Retina (tissue), 1 donor: ENCODE measurements at places on chromosomes 4 and X.

DNA sequence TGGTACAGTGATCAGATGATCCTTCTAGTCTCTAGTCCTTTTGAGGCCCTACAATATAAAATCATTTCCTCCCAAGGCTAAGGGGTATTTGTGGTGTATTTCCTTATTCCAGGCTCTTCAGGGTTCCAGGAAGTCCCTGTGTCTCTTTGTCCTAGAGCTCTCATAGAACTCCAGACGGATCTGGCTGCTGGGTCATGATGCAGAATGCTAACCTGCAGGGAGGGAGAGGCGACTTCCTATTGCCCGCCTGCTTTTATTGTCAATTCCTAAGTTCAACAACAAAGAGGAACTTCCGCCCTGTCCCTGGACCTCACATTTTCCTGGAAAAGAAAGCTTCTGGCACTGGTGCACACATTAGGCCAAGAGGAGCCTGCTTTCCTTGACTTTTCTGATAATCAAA, 45.9 kb upstream of the ZNF827 start:
- no peak for DNase-seq

GRCh38 chr4:100842856-100843255, 325.0 kb upstream of the EMCN start:
- DNase-seq: no peak

DNA sequence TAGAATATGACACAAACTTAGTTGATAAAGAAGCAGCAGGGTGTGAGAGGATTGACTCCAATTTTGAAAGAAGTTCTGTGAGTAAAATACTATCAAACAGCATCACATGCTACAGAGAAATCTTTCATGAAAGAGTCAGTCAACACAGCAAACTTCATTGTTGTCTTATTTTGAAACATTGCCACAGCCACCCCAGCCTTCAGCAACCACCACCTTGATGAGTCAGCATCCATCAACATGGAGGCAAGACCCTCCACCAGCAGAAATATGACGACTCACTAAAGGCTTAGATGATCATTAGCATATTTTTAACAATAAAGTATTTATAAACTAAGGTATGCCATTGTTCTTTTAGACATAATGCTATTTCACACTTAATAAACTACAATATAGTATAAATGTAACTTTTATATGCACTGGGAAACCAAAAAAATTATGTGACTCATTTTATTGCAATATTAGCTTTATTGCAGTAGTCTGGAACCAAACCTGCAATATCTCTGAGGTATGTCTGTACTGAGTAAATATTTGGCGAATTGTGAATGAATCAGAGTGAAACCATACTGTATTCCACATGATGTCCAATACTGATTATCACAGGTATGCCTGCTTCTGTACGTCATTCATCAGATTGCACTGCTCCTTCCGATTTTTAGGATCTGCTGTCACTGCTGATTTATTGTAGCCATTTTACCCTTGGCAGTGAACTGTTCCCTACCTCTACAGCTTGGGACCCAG, 11.6 kb downstream of the FRMPD4 start:
- DNase-seq: no peak

DNA sequence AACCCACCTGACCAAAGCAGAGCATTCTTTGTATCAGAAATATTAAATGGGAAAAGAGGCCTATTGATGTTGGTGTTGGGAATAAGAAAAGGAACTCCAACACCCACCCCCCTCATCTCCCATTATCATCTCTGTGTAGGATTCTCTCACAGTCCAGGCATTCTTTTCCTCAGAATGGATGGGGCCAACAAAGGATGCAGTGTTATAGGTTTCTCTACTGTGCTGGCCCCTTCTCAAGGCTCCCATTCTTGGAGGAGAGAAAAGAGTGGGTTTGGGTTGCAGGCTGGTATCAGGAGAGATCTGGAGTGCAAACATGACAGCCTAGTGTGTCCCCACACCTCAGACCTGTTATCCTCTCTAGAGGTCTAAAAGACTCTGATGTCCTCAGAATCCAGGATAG, 59.6 kb downstream of the UGT8 start:
- DNase-seq: no peak

GRCh38 chr4:80613470-80613869, 277.9 kb downstream of the CFAP299 start:
- DNase-seq: peak; percentile 9

DNA sequence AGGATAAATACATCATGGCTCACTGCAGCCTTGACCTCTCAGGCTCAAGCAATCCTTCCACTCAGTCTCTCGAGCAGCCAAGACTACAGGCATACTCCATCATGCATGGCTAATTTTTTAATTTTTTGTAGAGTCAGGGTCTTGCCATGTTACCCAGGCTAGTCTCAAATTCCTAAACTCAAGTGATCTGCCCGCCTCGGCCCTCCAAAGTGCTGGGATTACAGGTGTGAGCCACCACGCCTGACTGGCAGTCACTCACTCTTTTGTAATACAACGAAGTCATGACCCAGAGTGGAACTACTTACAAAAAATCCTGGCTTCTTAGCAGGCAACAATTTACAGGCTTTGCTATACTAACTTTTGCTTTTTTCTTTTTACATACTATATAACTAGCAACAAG, 100.7 kb upstream of the MAP3K15 start:
- no peak for DNase-seq

DNA sequence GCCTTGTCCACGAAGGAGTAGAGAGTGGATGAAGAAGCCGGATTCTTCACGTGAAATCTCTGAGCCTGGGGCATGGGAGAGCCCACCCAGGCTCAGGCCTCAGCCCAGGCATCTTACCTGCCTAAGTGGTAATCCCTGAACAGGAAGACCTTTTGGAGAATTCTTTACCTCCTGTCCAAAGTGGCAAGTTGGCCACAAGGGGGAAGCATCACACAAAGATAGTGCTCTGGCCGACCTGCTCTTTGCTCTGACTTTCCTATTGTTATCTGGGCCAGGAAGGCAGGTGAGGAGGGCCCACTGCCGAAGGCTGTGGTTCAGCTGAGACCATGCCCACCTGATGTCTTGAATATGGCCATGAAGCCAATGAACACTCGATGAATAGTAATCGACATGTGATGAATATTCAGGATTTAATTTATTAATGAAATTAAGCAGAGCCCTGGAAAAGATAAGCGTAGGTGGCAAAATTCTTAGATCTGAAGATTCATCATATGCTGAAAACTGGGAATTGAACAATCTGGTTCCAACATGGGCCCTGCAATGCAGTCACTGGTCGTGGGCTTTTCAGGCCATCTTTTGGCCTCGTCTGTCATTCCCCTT, 93.8 kb downstream of the PDGFRA start:
- DNase-seq: peak; percentile 75

DNA sequence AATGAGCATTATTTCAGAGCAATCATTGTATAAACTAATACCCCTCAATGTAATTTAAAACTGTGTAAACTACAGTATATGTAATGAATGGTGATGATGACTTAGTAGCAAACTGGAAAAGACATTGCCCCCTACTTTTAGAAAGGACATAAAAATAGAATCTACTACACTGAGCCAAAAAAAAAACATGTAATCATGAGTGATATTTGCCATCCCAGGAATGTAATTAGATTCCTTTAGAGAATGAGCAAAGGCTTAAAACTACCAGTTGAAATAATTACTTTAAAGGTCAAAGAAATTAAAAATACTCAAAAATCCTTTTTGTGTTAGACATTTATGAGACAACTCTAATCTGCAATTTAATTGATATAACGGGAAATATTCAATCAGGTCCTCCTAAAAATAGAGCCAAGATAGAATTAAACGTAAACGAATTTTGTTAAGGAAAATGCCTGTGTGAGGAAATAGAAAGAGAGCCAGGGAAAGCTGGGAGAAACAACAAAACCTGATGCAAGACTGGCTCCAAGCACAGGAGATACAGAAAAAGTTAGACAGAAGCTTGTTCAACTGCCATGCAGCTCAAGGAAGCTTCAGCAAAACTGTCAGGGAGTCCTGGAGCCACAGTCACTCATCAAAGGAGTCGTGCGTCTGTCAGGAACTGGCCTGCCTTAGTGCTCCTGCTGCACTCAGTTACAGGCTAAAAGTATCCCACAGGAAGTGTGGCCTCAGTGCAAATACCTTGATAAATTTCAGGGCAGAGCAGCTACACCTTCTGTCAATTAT, 655.7 kb upstream of the INTU start:
- DNase-seq: peak; percentile 6

GRCh38 chrX:23783589-23784469, 856 bp downstream of the SAT1 start:
- peak; percentile 14 for DNase-seq

DNA sequence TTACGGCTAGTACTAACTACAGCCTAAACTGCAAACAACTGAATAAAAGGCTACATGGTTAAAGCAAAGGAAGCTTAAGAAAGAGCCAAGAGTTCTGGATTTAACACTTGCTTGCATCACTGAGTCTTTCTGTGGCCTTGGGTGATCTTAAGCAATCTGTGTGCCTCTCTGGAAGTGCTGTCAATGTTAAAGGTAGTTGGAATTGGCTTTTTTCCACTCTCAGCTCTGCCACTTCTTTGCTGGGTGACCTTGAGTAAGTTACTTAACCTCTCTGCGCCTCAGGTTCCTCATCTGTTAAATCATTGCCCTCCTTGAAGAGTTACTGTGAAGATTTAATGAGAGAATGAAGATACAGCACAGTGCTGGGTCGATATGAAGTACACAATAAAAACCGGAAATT, 15.7 kb downstream of the SLC2A9 start:
- DNase-seq: no peak

- DNase-seq: peak; percentile 94
Observed at GRCh38 chrX:54358424-54359211, 772 bp upstream of the WNK3 start.

- no peak for DNase-seq
Observed at GRCh38 chr4:85909851-85910250, 434.9 kb downstream of the ARHGAP24 start.

DNA sequence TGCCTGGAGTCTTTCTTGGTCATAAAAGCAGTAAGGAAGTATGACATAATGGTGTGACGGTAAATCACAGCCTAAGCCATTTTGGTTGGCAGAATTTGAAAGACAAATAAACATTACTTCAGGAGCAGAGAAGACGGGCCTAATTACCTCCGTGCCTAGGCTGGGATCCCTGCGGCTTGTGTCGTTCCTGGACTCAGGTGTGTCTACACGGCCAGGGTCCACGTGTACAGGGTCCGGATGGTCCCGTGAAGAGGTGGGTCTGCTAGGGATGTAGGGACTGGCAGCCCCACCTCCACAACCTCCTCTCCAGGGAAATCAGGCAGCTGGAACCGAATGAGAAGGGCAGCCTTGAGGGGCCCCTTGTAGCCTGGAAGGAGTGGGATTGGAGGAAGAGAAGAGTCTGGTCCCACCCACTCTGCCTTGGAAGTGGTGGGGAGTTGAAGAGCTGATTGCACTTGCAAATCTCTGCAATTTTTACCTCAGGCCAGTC, 55.4 kb upstream of the PLAC1 start:
- no peak for DNase-seq

DNA sequence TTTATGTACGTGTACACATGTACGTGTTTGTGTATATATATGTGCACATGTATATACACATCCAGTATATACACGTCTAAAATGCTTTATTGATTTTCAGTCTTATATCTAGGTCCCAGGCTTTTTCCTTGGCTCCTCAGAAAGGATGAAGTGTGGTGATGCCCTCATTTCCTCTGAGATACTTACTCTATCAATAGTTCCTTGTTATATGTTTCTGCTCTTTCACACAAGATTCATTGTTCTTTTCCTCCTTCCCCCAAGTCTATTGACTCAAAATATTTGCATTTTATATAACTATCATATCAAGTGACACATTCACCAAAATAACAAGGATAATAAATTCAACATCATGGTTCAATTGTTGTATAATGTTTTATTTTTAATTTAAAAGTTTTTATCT, 359.2 kb downstream of the EPHA5 start:
- DNase-seq: no peak

DNA sequence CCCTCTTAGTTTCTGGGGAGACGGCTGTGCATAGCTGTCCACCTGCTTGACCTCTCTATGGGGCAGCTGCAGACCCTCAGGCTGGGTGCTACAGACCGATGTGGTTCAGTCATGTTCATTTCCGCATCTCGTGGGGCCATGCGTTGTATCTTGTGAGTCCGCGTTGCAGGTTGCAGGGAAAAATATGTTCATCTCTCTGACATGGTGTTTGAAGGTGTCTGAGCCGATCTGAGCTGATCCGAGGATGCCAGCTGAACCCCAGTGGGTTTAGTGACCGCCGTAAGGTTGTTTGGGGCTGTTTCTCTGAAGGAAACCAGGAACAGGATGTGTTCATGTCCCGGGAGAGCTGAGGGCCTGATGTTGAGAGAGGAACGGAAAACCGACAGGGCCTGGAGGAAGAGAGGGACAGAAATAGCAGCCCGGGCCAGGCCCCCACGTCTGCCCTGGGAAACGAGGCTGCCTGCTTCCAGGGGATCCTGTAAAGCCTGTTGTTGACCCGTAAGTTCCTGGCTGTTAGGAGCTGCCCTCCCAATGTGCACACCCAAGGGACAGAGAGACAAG, 9.8 kb upstream of the P2RY8 start:
- DNase-seq: no peak

DNA sequence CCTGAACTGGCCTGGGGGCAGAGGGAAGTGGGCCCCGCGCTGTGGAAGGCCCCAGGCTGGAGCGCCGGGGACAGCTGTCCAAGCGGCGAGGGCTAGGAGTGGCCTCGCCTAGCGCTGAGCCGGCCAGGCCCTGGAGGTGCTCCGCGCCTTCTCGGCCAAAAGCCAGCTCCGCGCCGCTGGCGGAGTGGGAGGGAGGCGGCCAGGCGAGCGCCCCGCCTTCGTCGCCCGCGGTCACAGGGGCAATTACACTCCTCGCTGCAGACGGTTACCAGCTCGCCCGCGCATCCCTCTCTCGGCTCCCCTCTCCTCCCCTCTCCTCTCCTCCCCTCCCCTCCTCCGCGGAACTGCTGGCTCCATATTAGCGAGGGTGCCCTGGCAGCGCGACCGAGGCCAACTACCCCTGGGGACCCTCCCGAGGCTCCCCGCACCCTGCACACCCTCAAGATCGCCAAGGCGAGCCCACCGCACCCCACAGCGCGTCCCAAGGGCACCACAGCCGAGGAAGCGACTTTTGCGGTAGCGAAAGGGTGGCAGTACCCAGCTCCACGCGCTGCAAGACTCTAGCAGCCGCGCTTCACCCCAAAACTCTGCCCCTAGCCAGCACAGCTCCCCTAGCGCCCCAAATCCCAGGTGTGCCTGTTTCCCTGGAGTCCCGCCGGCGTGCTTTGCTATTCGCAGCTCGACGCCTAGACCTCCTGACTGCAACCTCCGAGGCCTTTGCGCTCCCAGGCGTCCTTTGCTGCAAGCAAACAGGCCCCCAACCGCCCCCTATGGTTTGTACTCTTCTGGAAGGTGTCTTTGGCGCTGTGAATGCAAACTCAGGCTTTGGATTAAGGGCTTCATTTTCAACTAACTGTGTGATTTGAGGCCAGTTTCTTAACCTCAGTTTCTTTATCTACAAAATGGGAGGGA, 91.4 kb downstream of the BCOR start:
- DNase-seq: peak; percentile 77

DNA sequence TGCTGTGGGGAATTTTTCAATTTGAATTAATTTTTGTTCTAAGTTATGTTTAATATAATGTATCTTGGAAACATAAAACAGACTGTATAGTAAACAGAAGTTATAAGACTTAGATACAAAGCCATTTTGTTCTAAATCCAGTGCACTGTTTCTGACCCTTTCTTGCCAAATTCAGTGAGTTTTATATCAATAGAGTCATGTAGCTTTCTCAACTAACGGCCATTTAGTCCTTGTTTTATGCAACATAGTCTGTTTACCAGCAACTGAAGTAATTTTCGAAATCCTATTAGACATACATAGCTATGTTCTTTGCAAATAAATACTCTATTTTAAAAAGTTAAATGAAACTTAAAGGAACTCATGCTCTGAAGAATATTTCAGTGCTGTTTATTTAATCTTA, 242.8 kb downstream of the ADGRL3 start:
- no peak for DNase-seq

- DNase-seq: no peak
Observed at GRCh38 chr4:128711361-128711760, 98.1 kb upstream of the JADE1 start.
